ENCODE measurements at places on chromosomes 1 and 21. TPM values are rescaled to one million over a fixed set of nuclear protein-coding genes. Genes with fewer than 3 reads are reported as not detected.

DNA sequence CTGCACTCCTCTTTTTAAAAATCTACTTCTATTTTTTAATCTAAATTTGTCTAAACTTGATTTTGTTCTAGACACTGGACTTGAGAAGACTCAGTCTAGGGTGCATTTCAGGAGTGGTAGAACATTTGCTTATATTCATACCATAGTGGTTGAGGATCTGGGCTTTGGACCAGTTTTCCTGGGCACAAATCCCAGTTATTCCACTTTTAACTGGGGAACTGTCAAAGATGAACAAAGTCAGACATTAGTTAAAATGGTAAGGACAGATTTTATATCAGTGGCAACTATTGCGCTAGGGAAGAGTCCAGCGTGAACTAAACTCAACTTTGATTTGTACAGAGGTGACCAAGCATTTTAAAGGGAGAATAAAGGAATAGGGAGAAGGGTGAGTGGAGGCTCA, 102.4 kb downstream of the FMN2 start:
- H3K4me3 ChIP-seq, result no peak overlapping the region
- H3K27ac ChIP-seq, result no peak overlapping the region
- no peak for DNase-seq

Gene THEM5
- total RNA-seq, result not detected

GRCh38 chr1:168570652-168571051, 5.8 kb upstream of the XCL1 start:
- H3K4me3 ChIP-seq, result no peak overlapping the region
- H3K4me1 ChIP-seq, result no peaks in the 10 kb centered on the region
- no peaks in the 10 kb centered on the region for H3K27me3 ChIP-seq
- no peaks in the 10 kb centered on the region for H3K36me3 ChIP-seq

Gene RGS16
- total RNA-seq, result not detected

GRCh38 chr1:197807739-197808453, 32.6 kb upstream of the DENND1B start:
- H3K4me3 ChIP-seq, result no peak overlapping the region
- no peaks in the 10 kb centered on the region for H3K36me3 ChIP-seq
- H3K27ac ChIP-seq, result no peak overlapping the region
- no peak for DNase-seq

DNA sequence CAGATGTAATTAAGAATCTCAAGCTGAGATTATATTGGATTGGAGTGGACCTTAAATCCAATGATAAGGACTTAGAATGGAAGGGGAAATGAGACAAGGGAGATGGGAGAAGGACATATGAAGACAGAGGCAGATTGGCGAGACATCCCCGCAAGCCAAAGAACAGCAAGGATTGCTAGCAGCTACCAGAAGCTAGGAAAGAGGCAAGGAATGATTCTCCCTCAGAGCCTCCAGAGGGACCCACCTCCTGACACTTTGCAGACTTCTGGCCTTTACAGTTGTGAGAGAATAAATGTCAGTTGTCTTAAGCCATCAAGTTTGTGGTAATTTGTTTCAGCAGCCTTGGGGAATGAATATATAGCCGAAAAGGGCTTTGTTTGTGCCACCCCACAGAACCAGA, 20.7 kb downstream of the METTL13 start:
- peaks cover 6% of the 10 kb centered on the region for H3K4me1 ChIP-seq
- no peak overlapping the region for H3K4me3 ChIP-seq
- H3K27ac ChIP-seq, result no peak overlapping the region
- H3K27me3 ChIP-seq, result no peaks in the 10 kb centered on the region

GRCh38 chr21:41112740-41113692, 54.9 kb upstream of the BACE2 start:
- no peak for DNase-seq
- no peak overlapping the region for H3K27ac ChIP-seq
- H3K4me1 ChIP-seq, result no peaks in the 10 kb centered on the region
- H3K36me3 ChIP-seq, result no peaks in the 10 kb centered on the region
- H3K4me3 ChIP-seq, result peak overlapping the region; percentile 19

DNA sequence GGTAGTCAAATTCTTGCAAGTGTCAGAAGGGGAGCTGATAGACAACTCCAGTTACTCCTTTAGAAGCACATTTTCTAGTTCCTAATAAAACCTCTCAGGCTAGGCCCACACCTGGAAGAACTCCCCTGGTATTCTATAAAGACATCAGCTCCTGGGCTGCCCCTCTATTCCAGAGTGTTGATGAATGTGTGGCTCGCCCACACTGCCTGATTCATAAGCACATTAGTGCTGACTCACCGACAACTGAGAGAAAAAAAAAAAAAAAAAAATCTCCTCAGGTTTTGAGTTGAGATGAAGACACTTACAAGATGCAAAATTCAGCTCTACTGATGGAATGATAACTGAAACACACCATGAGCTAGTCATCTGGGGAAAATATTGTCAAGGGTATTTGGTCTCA, 188.1 kb downstream of the TNR start:
- no peak overlapping the region for H3K4me3 ChIP-seq
- no peaks in the 10 kb centered on the region for H3K27me3 ChIP-seq
- no peaks in the 10 kb centered on the region for H3K36me3 ChIP-seq
- H3K27ac ChIP-seq, result no peak overlapping the region
- no peaks in the 10 kb centered on the region for H3K4me1 ChIP-seq

- H3K36me3 ChIP-seq, result no peaks in the 10 kb centered on the region
- no peaks in the 10 kb centered on the region for H3K4me1 ChIP-seq
- no peaks in the 10 kb centered on the region for H3K27me3 ChIP-seq
- no peak overlapping the region for H3K4me3 ChIP-seq
- no peak overlapping the region for H3K27ac ChIP-seq
Observed at GRCh38 chr1:212073490-212073889, 37.9 kb downstream of the DTL start.

DNA sequence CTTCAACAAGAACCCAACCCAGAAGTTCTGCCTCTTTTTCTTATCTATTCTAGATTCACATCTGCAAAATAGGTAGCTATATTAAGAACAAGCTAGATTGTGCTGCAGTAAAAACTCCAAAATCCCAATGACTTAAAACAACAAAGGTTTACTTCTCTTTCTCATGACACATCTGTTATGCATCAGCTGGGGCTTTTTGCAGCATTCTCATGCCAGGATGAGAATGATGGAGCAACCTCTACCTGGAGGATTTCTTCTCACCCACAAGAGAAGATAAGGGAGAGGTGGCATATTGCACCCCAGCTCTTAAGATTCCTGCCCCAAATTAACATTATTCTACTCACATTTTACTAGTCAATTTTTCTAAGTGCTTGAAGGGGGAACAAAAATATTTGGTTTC, 152.3 kb upstream of the SPAG17 start:
- no peaks in the 10 kb centered on the region for H3K36me3 ChIP-seq
- H3K4me1 ChIP-seq, result no peaks in the 10 kb centered on the region
- H3K27ac ChIP-seq, result no peak overlapping the region

Gene EIF2D
- total RNA-seq, result 66.0 TPM

- no peaks in the 10 kb centered on the region for H3K36me3 ChIP-seq
- H3K27ac ChIP-seq, result no peak overlapping the region
- H3K4me3 ChIP-seq, result no peak overlapping the region
- DNase-seq, result no peak
- H3K4me1 ChIP-seq, result peaks cover 9% of the 10 kb centered on the region
Observed at GRCh38 chr1:39695016-39695415, 3.8 kb upstream of the HPCAL4 start.

DNA sequence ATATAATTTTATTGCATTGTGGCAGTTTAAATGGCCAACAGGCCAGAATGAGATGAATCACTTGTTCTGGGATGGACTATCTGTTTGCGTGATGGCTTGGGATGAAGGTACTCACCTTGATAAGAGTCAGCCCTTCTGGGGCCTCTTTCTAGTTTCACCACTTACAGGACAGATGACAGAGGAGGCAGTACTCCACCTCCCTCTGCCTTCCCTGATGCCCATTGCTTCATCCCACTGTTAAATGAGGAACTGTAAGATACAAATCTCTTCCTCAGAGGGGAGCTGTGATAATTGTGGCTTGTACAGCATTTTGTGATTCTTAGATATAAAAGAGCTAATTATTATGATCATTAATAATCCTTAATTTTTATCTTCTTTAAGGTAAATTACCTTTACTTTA, 3.7 kb upstream of the TCHH start:
- H3K4me3 ChIP-seq, result no peak overlapping the region
- H3K36me3 ChIP-seq, result no peaks in the 10 kb centered on the region
- no peak overlapping the region for H3K27ac ChIP-seq
- DNase-seq, result no peak
- H3K27me3 ChIP-seq, result no peaks in the 10 kb centered on the region

GRCh38 chr21:38903690-38904139, 98.0 kb downstream of the ETS2 start:
- H3K27me3 ChIP-seq, result no peaks in the 10 kb centered on the region
- no peak overlapping the region for H3K27ac ChIP-seq
- H3K4me3 ChIP-seq, result no peak overlapping the region
- DNase-seq, result no peak

Gene TNFRSF8
- not detected for total RNA-seq

DNA sequence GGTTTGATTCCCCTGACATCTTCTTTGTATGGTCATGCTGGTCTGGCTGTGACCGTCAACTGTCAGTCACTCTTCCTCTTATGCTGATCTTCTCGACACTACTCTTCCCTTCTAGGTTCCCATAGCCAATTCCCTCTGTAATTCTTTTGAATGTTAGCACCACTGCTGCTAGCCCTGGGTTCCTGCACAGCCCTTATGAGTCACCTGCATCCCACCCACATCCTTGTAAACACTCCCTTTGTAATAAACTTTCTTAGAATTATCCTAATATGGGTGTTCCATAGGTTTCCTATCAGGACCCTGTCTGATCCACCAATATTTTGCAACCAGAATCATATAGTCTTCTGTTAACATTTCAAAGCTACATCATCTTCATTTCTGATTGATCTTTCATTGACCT, 37.1 kb downstream of the JUN start:
- no peak overlapping the region for H3K27ac ChIP-seq
- H3K4me1 ChIP-seq, result no peaks in the 10 kb centered on the region
- DNase-seq, result no peak
- no peaks in the 10 kb centered on the region for H3K27me3 ChIP-seq
- no peak overlapping the region for H3K4me3 ChIP-seq
- no peaks in the 10 kb centered on the region for H3K36me3 ChIP-seq

- no peaks in the 10 kb centered on the region for H3K27me3 ChIP-seq
- H3K4me1 ChIP-seq, result no peaks in the 10 kb centered on the region
- H3K4me3 ChIP-seq, result no peak overlapping the region
- no peak overlapping the region for H3K27ac ChIP-seq
- DNase-seq, result no peak
- no peaks in the 10 kb centered on the region for H3K36me3 ChIP-seq
Observed at GRCh38 chr1:87549738-87550137, 221.1 kb downstream of the LMO4 start.

GRCh38 chr1:156295391-156295947, at the start of gene GLMP:
GLMP (minus strand) TSS chr1:156295679; CDS start chr1:156295645, 34 bp downstream.
- no peaks in the 10 kb centered on the region for H3K36me3 ChIP-seq
- DNase-seq, result peak; percentile 89
- no peaks in the 10 kb centered on the region for H3K27me3 ChIP-seq
- peaks cover 24% of the 10 kb centered on the region for H3K4me1 ChIP-seq

Gene MAEL
- not detected for total RNA-seq

DNA sequence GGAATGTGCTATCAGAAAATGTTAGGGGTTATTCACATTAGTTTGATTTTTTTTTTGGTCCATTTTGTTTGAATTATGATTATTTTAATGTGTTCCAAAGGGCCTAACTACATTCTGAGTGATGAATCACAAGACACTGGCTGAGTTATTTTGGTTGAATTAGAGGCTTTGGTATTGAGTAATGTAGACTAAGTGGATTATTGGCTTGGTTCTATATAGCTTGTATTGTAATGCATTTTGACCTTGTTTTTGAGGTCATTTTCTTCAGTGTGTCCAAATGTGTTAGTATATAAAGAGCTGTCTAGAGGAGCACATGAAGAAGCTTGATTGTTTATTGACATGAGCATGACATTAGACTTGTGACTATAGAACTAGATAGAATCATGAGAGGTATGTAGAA, 3.4 kb downstream of the ZNF326 start:
- no peaks in the 10 kb centered on the region for H3K27me3 ChIP-seq
- H3K36me3 ChIP-seq, result peaks cover 6% of the 10 kb centered on the region

Gene PPFIA4
- not detected for total RNA-seq

Gene ADORA1
- total RNA-seq, result not detected

DNA sequence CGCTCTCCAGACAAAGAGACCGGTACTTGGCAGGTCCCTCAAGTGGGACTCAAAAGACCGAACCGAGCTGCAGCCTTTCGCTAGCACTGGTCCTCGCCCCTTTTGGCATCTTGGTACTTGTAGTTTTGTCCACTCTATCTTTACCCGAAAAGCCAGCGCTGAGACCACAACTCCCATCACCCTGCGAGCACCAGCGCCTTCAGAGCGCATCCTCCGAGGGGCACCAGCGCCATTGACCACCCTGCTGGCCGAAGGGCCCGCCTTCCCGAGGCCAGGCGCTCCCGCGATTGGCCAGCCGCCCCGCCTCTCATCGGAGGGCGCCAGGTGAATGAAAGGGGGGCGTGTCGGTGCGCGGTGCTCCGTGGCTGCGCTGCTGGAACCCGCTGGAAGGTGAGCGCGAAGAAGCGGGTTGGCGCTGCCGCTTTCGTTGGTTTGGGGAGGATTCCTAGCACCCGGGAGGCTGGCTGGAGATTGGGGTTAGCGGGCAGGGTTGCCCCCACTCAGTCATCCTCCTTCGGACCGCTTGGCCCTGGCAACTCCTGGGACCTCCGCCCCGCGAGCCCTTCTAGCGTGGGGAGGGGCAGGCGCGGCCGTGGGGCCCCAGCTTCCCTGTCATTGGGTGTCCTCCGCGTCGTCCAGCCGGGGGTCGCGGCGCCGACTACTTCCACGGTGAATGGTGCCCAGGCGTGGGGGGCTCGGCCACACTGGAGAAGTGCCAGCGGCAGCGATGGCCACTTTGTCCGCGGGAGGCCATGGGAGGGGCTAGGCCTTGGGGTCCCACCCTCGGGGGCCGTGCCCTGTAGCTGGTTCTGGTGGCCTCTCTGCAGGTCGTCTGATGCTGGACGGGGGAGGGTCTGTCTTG, at the start of gene ZBTB8B:
Gene ZBTB8B, plus strand, starts transcription at position 357 of the 862 bp plus-strand sequence. CDS start 5,553 bp downstream, outside the sequence.
- no peaks in the 10 kb centered on the region for H3K4me1 ChIP-seq
- H3K27me3 ChIP-seq, result no peaks in the 10 kb centered on the region
- peak; percentile 60 for DNase-seq
- no peaks in the 10 kb centered on the region for H3K36me3 ChIP-seq
- peak within 1 kb of the TSS; percentile 37 for H3K4me3 ChIP-seq
- H3K27ac ChIP-seq, result no peak within 1 kb of the TSS

Gene SLC2A5
- 730 TPM for total RNA-seq

GRCh38 chr1:247429496-247429895, 13.5 kb downstream of the NLRP3 start:
- DNase-seq, result no peak
- H3K4me1 ChIP-seq, result no peaks in the 10 kb centered on the region
- no peaks in the 10 kb centered on the region for H3K27me3 ChIP-seq
- H3K27ac ChIP-seq, result no peak overlapping the region
- no peaks in the 10 kb centered on the region for H3K36me3 ChIP-seq

- no peaks in the 10 kb centered on the region for H3K27me3 ChIP-seq
- no peak for DNase-seq
- H3K4me3 ChIP-seq, result no peak overlapping the region
- H3K27ac ChIP-seq, result no peak overlapping the region
- peaks cover 9% of the 10 kb centered on the region for H3K4me1 ChIP-seq
Observed at GRCh38 chr1:51285055-51285454, 45.3 kb downstream of the TTC39A start.

- H3K4me3 ChIP-seq, result no peak overlapping the region
- peak; percentile 66 for DNase-seq
- H3K36me3 ChIP-seq, result no peaks in the 10 kb centered on the region
- no peaks in the 10 kb centered on the region for H3K4me1 ChIP-seq
- H3K27me3 ChIP-seq, result no peaks in the 10 kb centered on the region
Observed at GRCh38 chr1:7218210-7218832, 433.1 kb downstream of the CAMTA1 start.

- no peaks in the 10 kb centered on the region for H3K4me1 ChIP-seq
- no peak overlapping the region for H3K27ac ChIP-seq
- DNase-seq, result no peak
- H3K36me3 ChIP-seq, result no peaks in the 10 kb centered on the region
- H3K27me3 ChIP-seq, result no peaks in the 10 kb centered on the region
- no peak overlapping the region for H3K4me3 ChIP-seq
Observed at GRCh38 chr1:47776667-47777131, 220.5 kb downstream of the TRABD2B start.
